ENCODE measurements at places on chromosomes 5 and 9.

DNA sequence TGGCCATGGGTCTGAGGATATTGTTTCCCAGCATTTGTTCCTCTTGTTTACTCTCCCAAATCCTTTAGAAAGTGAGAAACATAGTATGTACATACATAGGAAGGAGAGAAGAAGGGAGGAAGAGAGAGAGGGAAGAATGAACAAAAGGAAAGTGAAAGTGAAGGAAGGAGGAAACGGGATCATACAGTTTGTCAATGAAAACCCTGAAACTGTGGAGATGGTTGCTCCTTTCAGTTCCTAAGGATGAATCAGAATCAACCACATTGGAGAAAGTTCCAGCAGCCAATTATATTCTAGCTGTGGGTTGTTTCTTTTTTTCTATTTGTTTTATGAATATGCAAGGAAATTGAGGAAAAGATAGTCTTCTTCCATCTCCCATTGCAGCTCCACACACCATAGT lies 396.5 kb downstream of the MLLT3 start:
- no peak for DNase-seq

GRCh38 chr5:97042996-97043395 lies 99.4 kb downstream of the LIX1 start:
- no peak for DNase-seq

- DNase-seq = no peak
These were observed 4.8 kb downstream of the C5orf15 start for GRCh38 chr5:133963493-133964128.

DNA sequence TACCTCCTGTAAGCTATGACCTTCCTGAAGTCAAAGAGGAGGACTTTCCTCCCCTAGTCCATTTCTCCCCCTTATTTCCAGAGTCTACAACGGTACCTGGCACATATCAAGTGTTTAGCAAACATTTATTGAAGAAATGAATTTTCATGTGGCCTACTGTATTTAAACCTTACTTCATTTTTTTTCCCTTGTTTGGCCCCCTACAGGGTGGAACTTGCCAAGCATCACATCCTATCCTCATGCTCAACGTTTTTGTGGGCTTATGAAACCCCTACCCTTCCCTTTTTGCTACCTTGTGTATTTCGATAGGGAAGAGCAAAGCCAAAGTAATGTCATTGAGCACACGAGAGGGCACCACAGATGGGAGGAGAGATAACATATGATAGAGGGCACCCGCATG lies 1857.8 kb upstream of the WWC1 start:
- DNase-seq = no peak

DNA sequence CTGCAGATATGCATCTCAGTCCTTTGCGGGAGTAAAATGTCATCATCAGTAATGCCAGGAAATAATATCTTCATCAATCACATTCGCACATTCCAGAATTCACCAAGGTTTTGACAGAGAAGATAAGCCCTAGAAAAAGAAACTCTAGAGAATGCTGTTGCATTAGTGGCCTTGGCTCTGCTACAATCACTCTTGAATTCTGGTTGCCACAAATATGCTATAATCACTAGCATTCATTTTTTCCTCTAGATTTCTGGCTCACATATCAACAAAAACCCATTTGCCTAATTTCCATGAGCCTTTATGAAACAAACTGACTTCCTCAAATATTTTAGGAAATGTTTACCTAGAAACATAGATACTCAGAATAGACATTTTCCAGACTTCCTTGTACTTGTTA lies 653.4 kb downstream of the ANXA1 start:
- no peak for DNase-seq

DNA sequence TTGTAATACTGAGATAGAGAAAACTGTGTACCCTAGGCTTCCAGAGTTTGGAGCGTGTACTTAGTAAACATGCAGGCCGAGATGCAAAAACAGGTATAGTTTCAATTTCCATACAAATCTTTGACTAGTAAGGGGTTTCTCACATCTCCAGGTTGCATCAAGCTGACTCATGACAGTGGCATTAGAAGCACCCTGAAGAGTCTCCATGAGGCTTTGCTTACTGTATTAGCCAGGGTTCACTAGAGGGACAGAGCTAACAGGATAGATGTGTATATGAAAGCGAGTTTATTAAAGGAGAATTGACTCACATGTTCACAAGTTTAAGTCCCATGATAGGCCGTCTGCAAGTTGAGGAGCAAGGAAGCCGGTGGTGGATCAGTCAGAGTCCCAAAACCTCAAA lies 275.3 kb upstream of the CDH6 start:
- DNase-seq = no peak

DNA sequence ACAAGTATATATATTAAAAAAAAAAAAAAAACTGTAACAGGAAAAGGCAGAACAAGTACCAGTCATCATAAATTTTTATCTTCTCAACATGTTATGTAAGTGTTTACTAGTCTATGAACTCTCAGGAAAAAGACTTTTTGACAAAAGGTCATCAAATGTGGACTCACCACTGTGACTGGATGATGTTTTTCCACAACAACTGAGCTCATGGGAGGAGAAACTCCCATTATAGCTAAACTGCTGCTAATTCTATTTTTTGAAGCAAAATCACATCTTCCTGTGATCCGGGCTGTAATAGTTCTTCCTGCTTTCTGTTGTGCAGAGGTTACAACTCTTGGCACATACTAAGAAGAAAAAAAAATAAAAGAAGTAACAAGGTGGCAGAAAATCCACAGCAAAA lies 39.6 kb downstream of the POC5 start:
- no peak for DNase-seq

DNA sequence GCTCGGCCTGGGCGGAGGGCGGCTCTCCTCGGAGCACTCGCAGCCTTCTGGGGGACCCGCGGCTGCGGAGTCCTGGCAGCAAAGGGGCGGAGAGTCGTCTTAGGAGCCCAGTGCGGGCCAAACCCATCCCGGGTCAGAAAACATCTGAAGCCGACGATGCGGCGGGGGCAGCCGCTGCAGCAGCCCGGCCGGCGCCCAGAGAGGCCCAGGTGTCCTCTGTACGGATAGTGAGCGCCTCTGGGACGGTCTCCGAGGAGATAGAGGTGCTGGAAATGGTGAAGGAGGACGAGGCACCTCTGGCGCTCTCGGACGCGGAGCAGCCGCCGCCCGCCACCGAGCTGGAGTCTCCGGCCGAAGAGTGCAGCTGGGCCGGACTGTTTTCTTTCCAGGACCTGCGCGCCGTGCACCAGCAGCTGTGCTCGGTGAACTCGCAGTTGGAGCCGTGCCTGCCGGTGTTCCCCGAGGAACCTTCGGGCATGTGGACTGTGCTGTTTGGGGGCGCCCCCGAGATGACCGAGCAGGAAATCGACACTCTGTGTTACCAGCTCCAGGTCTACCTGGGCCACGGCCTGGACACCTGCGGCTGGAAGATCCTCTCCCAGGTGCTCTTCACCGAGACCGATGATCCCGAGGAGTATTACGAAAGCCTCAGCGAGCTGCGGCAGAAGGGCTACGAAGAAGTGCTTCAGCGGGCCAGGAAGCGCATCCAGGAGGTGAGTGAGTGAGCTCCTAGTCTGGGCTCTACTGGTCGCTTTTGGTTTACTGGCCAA lies 1.2 kb downstream of the JMY start:
- DNase-seq = peak; percentile 63

- no peak for DNase-seq
These were observed 87.6 kb downstream of the FREM1 start for GRCh38 chr9:14822666-14823065.

- no peak for DNase-seq
These were observed 616.0 kb upstream of the EDIL3 start for GRCh38 chr5:85000671-85001070.

- DNase-seq = no peak
These were observed 91.9 kb upstream of the NEURL1B start for GRCh38 chr5:172548981-172549687.

GRCh38 chr9:117341151-117341550 lies 73.7 kb downstream of the ASTN2 start:
- no peak for DNase-seq

DNA sequence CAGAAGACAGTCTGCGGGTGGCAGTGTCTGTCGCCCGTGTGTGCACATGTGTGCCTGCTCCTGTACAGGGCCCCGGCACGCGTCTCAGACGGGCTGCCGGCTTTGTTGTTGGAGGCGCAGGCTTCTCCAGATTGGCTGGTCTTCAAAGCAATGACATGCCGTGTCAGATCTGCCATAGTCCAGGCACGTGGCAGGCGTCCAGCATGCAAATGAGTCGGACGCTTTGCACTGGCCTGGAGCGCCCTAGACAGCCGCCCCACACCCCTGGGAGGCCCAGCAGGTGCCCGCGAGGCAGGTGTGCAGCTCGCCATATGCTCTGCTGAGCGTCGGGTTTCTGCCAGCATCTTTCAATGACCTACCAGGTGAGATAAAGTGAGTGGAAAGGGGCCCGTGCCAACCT lies 71.5 kb downstream of the GADD45G start:
- DNase-seq = no peak

GRCh38 chr9:109411798-109412352 lies 86.2 kb downstream of the PTPN3 start:
- peak; percentile 49 for DNase-seq

DNA sequence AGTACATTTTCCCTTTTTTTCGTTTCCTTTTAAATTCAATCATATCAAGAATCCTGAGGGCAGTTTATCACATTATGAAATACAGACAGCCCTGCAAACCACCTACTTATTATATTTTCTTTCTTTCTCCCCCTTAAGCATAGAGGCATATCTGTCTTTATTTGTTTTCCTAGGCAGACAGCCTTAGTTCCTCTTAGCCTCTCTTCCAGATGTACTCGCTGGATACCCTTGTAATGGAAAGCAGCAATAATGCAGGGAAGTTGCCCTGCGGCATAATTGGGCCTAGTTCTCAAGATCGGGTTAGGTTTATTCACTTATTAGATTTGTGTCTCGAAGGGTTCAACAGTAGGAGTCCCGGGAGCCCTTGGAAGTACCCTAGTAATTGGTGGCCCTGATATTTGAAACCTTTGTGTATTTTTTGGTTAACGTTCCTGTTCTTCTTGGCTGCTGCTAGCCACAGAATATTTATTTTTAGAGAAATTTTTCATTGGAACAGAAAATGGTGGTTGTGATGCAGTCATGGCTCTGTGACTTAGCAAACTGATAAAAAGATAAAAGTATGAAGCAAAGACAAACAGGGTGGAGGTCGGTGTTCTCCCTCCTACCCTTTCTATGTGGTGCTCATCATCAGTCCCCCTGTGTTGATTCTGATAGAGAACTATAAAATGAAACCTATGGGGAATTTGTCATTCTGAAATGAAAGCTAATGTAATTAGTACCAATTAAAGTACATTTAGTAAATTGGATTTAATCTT lies 6.4 kb downstream of the TLE4 start:
- DNase-seq = no peak

DNA sequence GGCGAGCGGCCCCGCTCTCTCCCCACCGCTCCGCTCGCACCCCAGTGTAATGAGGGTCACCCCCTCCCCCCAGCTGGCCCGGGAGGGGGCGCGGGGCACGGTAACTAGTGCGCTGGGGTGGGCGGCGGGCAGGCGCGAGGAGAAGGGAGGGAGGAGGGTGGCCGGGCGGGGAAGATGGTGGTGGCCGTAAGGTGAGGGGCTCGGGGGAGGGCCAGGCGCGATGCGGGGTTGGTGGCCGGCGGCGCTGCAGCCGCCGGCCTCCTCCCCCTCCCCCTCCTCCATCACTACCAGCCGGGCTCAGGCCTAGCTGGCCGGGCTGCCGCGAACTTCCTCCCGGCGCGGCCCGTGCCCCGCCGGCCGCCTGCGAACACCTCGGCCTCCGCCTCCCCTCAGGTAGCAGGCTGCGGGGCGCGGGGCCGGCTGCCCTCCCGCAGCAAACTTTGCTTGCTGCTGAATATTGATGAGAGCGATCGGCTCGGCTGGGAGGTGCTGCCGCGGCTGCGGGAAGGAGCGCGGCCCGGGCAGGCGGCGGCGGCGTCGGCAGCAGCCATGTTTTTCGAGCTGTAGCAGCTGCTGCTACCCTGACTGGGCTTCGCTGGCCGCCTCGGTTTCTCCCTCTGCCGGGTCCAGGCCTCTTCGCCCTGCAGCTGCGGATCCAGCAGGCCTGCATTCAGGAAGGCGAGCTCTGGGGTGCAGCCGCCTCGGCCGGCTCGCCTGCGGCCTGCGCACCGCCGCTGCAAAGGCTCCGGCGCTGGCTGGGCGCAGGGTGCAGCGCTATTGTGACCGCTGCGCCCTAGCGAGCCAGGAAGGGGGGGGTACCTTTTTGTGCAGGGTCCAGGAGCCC lies 502 bp downstream of the NSD1 start:
- DNase-seq = peak; percentile 77

DNA sequence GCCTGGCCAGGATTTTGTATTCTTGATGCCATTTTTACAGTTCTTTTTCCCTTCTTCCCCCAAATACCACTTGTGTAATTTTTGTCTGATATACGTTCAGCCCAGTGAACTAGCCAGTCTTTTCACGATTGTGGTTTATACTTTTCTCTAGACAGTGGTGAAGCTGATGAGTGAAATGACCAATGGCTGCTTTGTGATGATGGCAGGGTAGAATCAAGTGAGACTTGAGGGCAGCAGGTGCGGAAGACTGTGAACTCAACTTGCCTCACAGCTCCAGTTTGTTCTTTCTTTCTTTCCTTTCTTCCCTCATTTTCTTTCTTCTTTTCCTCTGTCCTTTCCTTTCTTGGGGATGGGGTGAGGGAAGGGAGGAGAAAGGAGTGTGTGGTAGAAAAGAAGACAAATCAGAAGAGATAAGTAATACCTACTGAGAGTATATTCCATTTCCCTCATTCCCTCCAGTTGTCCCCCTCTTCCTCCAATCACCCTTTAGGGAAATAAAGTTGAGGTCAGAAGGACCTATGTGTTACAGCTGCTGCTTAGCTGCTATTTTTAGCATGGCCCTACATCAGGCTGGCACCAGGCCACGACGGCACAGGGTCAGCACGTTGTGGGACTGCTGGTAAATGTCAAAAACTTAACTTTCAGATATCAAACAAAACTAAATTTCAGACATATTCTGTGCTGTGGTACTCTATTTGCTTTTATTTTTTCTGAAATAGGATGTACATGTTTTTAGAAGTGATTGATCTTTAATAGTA lies 12.3 kb downstream of the ZSWIM6 start:
- DNase-seq = no peak

DNA sequence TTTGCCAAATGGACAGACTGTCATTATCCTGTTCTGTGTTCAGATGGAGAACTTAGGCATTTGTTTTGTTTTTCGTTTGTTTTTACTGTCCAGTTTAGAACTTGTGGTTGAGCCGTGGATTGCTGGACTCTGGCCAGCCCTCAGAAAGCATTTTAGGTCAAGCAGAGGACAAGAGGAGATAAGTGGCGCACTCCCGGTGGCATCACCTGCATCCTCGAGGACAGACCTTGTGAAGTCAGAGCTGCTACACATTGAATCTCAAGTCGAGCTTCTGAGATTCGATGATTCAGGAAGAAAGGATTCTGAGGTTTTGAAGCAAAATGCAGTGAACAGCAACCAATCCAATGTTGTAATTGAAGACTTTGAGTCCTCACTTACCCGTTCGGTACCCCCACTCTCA lies 8.9 kb downstream of the MTRR start:
- no peak for DNase-seq

- no peak for DNase-seq
These were observed 134.2 kb downstream of the FBXO4 start for GRCh38 chr5:42059291-42059690.

DNA sequence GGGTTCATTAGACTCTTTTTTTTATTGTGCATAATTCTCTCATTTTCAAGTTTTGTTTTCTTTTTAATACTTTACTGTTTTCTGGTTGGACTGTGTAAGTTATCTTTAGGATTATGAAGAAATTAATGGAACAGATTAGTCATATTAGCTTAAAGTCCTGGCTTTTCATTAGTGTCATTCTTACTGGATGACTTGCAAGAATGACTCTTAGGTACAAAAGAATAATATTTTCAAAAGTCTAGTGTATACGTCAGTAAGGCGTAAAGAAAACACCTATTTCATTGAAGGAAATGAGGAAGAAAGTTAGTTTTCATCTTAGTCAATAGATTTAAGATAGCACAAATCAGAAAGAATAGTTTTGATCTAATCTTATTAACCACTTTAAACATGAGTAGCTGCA lies 20.4 kb downstream of the UHRF2 start:
- DNase-seq = no peak

Measured in activated T-cell treated with anti-CD3 and anti-CD28 coated beads, Interleukin-2, amount 50 U/mL, for 48 hours (primary cell).